NCI-H2081 treated with DMSO at 0.1 percent for 48 hours (cell line): ENCODE measurements at places on chromosomes 1 and 21.

DNA sequence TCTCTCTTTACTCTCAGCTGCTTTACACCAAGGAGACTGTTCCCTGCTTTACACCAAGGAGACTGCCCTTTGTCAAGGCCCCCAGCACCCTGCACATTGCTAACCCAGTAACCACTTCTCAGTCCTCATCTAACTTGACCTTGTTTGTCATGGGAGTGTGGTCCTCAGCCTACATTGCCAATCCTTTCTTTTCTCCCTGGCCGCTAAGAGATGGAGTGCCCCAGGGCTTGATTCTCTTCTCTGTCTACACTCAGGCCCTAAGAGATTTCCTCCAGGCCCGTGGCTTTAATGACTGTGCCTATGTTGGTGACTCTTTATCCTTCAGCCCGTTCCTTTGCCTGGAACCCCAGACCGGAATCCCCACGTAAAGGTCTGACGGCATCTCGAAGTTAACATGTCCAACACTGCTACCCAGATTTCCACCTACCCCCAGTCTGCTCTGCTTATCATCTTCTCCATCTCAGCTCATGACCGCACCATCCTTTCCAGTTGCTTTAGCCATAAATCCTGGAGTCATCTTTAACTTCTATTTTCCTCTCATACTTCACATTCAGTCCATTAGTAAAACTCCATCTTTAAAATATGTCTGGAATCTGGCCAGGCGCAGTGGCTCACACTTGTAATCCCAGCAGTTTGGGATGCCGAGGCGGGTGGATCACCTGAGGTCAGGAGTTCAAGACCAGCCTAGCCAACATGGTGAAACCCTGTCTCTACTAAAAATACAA lies 9.5 kb upstream of the SEMA4A start:
- no peak for DNase-seq

GRCh38 chr1:35894183-35894582 lies 11.2 kb downstream of the AGO1 start:
- no peak for DNase-seq

DNA sequence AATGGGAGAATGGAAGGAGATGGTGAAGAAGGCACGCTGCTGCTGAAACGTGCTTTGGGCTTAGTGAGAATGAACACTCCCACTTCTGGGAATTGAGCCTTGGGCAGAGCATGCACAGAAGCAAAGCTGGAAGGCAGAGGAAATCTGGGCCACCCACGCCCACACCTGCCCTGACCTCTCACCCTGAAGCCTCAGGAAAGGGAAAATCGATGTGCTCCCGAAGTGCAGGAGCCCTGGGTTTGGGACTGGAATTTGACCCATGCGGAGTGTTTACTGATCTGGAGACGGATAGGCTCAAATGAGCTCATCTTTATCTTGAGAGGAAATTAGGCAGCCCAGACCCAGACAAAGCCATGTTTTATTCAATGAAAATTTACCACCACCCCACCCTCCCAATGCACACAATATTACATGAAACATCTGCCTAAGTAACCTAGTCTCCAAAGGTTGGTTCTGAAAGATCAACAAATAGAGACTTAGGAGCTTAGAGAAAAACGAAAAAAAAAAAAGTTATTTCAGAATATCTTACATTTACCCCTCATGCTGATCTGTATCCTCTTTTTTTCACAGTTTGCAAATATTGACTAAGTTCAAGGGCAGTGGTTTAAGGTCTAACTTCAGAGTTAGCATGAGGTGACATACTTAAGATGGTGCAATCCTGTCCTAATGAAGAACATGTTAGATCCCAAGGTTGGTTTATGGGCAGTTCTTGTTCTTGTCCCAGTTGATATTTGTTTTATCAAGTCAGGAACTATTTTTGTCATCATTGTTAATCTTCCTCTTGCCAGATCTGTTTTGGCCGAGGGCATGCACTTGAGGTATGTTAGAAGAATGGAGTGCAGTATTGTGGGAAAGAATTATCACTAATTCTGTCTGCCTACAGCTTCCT lies 63.0 kb downstream of the PROX1 start:
- DNase-seq, result no peak

DNA sequence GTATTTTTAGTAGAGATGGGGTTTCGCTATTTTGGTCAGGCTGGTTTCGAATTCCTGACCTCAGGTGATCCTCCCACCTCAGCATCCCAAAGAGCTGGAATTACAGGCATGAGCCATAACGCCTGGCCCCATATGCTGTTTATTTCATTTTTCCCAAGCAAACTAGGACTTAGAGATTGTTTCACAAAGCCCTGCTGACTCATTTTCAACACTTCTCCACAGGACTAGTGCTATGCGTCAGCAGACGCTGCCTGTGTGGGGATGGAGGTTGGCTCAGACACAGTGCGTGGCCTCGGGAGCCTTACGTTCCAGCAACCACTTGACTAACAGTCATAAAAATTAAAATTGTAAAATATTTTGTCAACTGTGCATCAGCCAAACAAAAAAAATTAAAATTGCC lies 22.7 kb downstream of the PKNOX1 start:
- no peak for DNase-seq

DNA sequence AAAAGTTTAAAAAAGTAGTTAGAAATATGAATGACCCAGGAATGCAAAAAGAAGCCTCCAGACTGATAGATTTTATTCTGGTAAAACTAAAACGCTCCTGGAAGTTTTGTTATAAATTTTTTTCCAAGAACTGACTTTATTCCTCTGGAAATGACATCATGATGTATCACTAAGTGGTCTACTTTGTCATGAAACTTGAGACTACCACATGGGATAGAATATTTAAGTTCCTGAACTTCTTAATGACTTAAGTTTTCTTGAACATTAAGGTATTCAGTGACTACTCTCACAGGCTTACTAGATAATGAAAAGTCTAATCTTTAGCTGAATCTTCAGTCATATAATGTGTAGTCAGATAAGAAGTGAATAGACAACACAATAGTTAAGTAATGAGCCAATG lies 842.2 kb downstream of the USP25 start:
- DNase-seq, result no peak

GRCh38 chr1:48953617-48954016 lies 176.9 kb upstream of the BEND5 start:
- no peak for DNase-seq

GRCh38 chr1:245084551-245084950 lies 70.2 kb upstream of the KIF26B start:
- no peak for DNase-seq

DNA sequence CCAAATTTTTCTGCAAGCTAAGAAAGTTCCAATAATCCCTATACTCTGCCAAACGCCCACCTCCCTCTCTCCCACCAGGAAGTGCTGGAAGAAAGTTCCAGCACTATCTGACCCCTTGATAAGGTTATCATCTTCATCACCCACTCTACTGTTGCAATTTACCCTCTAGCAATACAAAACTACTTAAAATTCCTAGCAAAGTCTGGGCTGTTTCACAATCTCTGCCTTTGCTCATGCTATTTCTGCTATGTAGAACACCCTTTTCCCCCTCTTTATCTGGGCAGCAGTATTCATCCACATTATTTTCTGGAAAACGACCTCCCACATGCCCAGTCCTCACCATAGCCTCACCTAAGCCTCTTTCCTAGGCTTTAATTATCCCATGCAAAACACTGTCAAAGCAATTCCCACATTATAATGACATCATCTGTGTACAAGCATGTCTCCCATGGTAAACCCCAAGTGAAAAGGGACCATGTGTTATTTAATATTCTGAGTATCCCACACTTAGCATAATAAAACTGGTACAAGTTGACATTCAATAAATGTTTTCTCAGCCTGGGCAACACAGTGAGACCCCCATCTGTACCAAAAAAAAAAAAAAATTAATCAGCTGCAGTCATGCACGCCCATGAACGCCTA lies 12.0 kb downstream of the F11R start:
- no peak for DNase-seq

DNA sequence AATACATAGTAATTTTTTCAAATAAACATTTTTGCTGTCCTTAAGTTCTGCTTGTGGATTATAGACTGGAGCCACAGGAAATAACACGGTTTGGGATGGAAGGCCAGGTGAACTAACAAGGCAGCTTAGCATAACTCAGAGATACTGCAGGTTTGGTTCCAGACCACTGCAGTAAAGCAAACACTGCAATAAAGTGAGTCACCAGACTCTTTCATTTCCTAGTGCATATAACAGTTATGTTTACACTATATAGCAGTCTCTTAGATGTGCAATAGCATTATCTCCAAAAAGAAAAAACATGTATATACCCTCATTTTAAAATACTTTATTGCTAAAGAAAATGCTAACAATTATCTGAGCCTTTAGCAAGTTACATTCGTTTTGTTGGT lies 22.0 kb downstream of the LRRC42 start:
- no peak for DNase-seq

DNA sequence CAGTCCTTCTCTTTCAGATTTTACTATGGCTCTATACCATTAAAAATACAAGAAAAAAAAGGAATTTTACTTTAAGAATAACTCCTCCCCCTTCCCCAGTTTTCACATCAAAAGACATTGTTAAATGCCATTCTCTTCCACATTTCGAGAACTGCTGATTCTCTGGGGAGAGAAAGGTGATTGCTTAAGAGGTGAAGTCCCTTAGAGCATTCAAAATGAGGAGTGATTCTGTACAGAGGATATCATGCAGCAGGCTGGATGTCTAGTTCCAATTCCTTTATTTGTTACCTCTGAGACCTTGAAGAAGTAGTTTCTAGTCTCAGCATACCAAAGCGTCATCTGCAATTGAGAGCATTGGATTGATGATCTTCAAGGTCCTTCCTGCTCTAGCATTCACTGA lies 46.9 kb downstream of the FMO3 start:
- no peak for DNase-seq

GRCh38 chr1:60759291-60759690 lies 323.1 kb upstream of the NFIA start:
- DNase-seq, result no peak

- DNase-seq, result no peak
Observed at GRCh38 chr1:198858033-198858432, 219.2 kb downstream of the PTPRC start.

DNA sequence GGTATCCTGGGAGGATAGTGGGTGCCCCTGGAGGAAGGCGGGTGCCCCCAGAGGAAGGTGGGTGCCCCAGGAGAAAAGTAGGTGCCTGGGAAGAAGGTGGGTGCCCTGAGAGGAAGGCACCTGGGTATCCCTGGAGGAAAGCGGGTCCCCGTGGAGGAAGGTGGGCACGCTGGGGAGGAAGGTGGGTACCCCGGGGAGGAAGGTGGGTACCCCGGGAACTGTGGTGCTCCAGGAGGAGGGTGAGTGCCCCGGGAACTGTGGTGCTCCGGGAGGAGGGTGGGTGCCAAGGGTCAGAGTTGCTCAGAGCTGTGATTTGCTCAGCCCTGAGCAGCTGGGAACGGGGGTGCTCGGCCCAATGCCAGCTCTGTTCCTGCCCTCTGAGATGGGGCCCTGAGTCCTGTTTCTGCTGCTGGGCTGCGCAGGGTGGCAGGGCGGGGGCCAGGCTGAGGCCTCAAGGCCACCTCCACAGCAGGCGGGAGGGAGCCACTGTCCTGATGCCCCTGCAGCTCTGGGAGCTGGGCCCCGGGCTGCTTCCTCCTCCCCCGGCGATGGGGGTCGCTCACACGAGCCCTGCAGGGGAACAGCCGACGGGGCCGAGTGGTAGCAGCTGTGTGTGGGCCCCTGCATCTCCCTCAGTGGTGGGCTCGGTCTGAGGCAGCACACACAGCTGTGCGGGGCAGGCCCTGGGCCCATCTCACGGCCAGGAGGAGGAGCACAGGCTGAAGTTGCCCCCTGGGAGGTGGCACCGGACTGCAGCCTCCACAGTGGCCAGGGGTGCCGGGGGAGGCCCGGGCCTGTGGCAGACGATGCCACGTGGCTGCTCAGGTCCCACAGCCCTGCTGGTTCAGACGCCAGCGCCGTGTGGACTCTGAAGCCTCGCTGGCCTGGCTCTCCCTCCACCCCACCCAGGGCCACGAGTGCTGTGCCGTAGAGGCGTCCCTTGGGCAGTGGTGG lies 57.4 kb downstream of the SLX9 start:
- no peak for DNase-seq

DNA sequence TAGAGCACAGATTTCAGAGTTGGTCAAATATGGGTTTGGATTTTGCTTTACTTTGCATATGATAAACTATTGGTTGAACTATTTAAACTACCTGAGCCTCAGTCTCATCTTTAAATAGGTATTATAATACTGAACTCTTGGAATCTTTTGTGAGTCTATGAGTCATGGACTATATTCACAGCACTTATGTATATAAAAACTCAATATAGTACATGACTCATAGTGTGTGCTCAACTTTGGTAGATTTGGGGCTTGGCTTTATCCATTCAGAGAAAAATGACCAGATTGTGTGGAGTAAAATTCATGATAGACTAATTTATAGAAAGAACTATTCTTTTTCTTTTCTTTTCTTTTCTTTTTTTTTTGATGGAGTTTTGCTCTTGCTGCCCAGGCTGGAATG lies 28.7 kb downstream of the FCRL3 start:
- no peak for DNase-seq

- no peak for DNase-seq
Observed at GRCh38 chr1:42379794-42380585, 602 bp upstream of the RIMKLA start.

GRCh38 chr1:60342569-60342968 lies 269.0 kb upstream of the C1orf87 start:
- DNase-seq, result no peak
